AG04449 (cell line): ENCODE measurements at places on chromosomes 5 and 9.

- no peak for DNase-seq
These were observed 72.0 kb downstream of the SEMA4D start for GRCh38 chr9:89425921-89426383.

DNA sequence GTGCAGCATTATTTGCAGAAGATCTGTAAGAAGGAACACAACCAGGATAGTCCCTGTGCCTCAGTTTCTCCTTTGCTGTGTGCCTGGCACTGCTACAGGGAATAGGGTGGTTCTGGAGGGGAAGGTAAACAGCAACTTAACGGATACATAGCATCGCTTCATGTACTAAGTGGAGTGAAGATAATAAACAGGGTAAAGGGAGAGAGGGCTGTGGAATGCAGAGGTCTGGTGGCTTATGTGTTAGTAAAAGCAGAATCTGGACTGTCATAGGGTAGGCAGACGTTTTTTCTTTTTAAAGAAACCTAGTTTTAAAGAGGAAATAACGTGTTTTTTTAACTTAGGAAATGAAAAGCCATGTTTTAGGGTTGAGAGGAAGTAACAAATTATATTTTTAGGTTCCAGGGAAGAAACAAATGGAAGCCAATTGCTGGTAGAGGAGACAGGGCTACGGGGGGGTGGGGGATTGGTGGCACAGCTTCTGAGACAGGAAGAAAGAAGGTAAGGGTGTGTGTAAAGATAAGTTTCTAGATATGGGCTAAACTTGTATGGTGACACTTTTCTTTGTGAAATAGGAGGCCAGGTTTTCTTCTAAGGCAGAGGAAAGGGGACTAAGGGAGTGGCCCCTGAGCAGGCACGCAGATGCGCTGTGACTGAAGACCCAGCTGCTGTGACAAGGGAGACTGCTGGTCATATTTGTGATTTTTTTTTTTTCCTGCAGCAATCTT is 1.3 kb downstream of the GNG10 start:
- DNase-seq: no peak

DNA sequence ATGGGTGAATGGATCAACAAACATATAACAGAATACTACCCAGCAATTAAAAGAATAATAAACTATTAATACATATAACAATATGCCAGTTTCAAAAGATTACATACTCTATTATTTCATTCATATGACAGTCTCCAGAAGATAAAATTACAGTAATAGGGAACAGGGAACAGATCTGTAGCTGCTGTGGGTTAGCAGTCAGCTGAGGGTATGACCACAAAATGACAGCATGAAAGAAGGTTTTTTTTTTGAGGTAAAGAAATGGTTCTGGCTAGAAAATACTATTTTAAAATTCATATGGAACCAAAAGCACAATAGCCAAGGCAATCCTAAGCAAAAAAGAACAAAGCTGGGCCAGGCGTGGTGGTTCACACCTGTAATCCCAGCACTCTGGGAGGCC is 73.0 kb upstream of the NR5A1 start:
- DNase-seq: no peak

GRCh38 chr5:131423056-131423455 is 159.2 kb downstream of the CDC42SE2 start:
- no peak for DNase-seq

- no peak for DNase-seq
These were observed 23.4 kb upstream of the SLC6A19 start for GRCh38 chr5:1177826-1178528.

DNA sequence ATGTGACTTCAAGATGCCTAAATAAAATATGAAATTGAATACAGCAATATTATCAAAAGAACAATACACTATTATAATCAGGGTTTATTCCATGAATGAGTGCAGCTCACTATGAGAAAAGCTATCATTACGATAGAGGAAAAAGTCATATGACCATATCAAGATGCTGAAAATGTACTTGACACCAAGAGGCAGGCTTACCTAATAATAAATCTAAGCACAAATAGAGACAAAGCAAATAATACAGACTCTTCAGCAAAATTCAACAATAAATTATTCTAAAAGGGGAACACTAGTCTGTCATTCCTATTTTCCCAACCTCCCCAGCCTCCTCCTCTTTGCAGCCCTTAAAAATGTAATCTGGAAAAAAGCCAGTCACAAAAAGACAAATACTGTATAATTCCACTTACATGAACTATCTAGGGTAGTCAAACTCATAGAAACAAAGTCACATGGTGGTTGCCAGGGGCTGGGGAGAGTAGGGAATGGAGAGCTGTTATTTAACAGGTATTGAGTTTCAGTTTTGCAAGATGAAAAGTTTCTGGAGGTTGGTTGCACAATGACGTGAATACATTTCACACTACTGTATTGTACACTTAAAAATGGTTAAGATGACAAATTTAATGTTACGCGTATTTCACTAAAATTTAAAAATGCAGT is 148.4 kb downstream of the NFIB start:
- no peak for DNase-seq
